NCI-H1092 treated with DMSO at 0.1 percent for 48 hours (cell line): ENCODE measurements at places on chromosomes 6 and 20.
A peak's percentile ranks its signal among the peaks of the same experiment; 100 is the strongest.

DNA sequence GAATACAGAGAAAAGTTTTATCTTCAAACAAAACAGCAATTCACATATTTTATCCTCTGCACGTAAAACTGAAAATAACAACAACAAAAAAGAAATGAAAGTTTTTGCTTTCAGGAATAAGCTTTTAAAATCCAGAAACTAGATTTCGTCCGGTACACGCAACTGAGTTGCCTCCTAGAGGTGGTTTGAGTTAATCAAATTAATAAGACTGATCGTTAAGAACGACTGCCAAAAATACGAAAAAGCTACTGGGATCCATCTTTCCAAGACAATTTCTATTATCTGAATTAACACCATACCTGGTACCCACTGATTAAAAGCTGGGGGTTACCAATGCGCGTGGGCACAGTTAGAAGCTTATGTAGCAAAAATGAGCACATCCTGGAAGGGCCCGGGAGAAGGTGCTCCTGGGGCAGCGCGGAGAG lies 669 bp downstream of the PDCD2 start:
- peak; percentile 57 for DNase-seq

- DNase-seq, result no peak
These were observed 42.6 kb upstream of the PXDC1 start for GRCh38 chr6:3794092-3794491.

DNA sequence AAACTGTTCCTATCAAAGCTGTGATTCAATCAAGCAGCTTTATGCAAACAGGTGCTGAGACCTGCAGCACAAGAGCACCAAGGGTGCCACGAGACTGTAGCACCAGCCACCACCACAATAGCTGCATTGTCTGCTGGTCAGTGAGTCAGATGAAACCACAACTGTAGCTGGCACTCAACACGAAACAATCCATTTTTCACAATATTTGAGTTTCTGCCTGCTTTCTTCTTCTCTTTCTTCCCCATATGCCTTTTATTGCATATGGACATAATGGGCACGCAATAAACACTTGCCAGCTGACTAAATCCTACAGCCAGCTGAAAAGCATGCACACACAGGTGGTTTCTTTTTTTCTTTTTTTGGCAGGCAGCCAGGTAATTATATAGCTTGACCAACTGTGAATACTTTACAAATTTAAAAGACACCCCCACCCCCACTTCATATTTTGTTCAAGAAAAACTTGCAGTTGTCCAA lies 16.6 kb downstream of the SLC2A12 start:
- DNase-seq, result peak; percentile 74

DNA sequence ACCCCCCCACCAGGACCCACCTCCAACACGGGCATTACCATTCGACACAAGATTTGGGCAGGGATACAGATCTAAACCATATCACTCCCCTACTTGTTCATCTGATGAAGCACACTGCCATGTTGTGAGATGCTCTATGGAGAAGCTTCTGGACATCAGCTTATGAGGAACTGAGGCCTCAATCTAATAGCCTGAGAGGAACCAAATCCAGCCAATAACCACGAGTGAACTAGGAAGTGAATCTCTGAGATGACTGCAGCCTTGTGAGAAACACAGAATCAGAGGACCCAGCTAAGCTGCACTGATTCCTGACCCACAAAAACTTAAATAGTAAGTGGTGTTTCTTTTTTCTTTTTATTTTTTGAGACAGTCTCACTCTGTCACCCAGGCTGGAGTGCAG lies 21.6 kb upstream of the ZBTB2 start:
- no peak for DNase-seq

DNA sequence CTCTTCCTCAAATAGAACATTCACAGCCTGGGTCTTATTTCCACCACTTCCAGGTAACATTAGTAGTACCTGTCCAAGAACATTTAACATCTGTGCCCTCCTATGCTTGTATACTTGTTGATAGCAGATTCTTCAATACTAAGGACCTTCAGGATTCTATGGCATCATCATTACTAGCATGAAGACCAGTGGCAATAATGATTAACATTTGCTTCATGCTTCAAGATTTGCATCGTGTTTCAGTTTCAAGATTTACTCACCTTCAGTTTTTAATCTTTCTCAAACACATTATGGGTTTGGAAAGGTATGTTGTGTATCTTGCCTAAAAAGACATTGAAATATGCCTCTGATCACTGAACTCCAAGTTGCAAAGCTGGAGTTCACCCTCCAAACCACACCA lies 412.8 kb upstream of the NRSN1 start:
- no peak for DNase-seq

DNA sequence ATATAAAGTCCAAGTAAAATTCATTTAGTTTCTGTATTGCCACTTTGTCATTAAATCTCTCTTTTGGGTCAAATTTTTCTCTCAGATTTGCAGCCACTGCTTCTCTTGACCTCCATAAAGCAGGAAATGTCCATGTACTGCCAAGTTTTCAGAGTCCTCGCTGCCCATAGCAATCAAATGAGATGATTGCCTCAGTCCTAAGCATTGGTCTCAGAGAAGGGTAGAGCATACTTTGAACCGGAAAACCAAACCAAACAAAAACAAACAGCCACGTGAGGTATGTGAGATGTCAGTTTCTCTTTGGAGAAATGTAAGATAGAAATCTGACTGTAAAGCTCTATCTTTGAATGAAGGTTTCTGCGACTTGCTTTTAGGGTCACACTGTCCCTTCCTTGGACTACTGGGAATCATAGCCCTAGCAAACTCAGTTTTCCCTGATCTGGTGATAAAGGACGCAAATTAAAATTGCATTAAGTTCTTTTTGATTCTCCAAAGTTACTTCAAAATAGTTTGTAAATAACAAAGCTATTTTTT lies 505.4 kb upstream of the CITED2 start:
- no peak for DNase-seq

GRCh38 chr6:45420083-45420908 lies 42.6 kb upstream of the SUPT3H start:
- no peak for DNase-seq

- DNase-seq, result no peak
These were observed 7.4 kb upstream of the LSM14B start for GRCh38 chr20:62114894-62115293.

DNA sequence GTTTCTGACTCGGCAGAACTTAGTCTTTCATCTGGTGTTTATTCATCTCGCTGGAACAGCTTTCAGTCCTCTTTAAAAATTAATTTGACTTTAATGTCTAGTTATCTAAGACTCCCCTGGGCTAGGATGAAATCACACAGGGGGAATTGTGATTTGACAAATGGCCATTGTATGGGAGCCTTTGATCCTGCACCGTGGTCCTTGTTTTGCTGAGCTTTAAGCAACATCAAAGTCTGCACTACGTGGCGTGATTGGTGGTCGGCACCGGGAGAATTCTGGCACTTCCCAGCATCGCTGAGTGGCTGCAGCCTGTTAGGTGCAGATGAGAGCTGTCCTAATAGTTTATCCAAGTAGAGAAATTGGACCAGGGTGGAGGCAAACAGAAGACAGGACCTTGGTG lies 146.9 kb downstream of the TBC1D7 start:
- no peak for DNase-seq

- no peak for DNase-seq
These were observed 9.3 kb upstream of the TXNDC5 start for GRCh38 chr6:7919871-7920270.

- no peak for DNase-seq
These were observed 16.6 kb downstream of the CDC40 start for GRCh38 chr6:110196874-110197273.

GRCh38 chr6:82783587-82784236 lies 281.9 kb downstream of the UBE3D start:
- no peak for DNase-seq

- DNase-seq, result no peak
These were observed 257.4 kb downstream of the MAFB start for GRCh38 chr20:40431611-40432010.

- DNase-seq, result no peak
These were observed 20.5 kb downstream of the NPEPL1 start for GRCh38 chr20:58712806-58713731.

GRCh38 chr6:73282871-73283270 lies 19.9 kb upstream of the KHDC1 start:
- DNase-seq, result no peak

DNA sequence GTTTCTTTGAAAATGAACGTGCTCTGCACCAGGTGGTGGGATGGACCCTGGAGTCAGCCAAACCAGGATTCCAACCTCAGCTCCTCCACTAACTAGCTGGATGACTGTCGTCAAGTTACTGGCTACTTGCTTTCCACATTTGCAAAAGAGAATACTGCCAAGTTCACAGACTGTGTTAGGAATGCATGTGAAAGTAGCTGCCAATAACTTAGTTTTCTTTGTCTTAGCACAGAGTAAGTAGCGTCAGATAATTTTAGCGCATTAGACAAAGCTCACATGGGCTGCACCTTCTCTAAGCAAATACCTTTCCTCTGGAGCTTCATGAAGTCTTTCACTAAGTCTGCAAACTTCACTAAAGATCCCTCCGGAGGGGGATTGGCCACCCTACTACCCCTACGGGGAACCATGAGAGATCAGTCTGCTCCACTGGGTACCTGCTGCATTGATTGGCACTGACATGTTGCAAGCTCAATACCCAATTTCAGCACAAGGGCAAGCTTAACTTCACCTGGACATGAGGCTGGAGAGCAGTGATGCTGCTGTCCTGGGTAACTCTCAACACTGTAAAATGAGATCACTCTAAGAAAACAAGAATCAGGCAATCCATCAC lies 113.9 kb downstream of the MBOAT1 start:
- DNase-seq, result no peak

DNA sequence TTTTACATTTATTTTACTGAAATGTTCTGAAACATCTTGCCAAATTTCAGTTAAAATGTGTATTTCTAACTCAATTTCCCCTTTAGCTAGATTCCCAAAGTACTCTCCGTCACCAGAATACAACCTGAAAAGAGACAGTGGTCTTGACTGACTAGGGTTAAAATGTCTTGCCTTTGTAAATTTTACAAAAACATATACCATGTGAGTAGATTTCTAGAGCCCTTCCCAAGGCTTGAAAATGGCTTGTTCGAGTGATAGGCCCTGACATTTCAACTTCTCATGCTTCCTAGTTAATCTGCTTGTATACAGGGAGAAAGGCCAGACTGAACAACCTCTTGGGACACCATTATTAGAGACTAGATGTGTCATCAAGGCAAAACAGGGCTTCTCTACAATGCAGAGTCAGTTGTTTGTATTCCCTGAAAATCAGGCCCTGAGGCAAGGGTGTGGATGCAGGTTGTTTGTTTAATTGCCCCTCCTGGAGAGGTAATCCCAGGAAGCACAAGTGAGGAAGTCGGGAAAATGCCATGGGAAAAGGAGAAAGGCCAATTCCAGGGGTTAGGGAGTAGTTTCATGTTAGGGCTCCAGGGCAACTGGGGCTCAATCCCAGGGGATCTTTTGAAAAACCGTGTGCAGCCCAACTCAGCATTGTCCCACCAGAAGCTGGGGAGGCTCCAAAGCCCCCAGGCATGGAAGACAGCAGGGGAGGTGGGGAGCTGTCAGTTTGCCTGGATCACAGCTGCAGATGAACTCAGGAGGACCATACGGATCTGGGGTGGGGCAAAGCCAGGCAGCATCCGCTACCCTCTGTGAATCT lies 11.6 kb upstream of the TFB1M start:
- DNase-seq, result no peak

- DNase-seq, result no peak
These were observed 8.4 kb downstream of the PAX1 start for GRCh38 chr20:21713901-21714296.

DNA sequence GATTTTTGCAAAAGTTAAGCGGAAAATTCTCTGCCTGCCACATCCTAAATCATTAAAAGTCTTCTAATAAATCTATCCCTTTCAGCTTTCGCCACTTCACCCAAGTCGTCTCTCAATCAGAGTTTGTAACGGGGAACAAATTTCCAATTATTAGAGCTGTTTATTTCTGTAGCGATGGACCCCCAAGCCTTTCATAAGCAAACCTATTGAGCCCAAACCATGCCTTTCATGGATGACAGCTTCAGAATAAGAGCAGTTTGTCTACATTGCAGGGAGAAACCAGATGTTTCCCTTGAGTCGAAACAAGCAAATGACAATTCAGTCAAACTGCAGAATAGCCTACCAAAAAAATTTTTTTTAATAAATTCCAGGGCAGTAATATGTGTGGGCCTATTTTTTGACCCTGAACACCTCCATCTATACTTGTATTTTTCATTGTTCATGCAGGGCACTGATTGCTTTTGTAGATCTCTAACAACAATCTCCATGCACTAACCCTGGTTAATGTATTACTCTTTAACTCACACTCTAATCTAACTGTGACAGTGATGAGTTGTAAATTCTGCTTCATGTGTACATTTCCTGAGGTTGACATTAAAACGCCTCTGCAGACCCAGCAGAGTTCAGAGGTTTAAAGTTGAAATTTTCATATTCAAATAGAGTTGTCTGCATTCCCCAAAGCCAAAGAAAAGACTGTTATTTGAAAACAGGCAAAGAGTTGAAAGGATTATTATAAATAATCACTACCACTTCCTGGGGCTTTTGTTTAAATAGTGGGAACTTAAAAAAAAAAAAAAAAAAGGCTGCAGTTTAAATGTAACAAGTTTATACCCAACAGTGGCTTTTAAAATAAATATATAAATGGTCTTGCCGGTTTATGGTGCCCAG lies 64.5 kb downstream of the ATP9A start:
- DNase-seq, result no peak

GRCh38 chr20:25005661-25006060 lies 13.1 kb upstream of the APMAP start:
- no peak for DNase-seq

GRCh38 chr6:89708316-89708715 lies 69.8 kb upstream of the LYRM2 start:
- no peak for DNase-seq

- DNase-seq, result no peak
These were observed 105.4 kb downstream of the NCOA3 start for GRCh38 chr20:47606983-47607613.

- DNase-seq, result no peak
These were observed 123.1 kb upstream of the STXBP5 start for GRCh38 chr6:147081076-147081609.

- DNase-seq, result no peak
These were observed 29.8 kb upstream of the TCP11 start for GRCh38 chr6:35170891-35171290.
